ENCODE measurements at places on chromosomes 5 and 9.

DNA sequence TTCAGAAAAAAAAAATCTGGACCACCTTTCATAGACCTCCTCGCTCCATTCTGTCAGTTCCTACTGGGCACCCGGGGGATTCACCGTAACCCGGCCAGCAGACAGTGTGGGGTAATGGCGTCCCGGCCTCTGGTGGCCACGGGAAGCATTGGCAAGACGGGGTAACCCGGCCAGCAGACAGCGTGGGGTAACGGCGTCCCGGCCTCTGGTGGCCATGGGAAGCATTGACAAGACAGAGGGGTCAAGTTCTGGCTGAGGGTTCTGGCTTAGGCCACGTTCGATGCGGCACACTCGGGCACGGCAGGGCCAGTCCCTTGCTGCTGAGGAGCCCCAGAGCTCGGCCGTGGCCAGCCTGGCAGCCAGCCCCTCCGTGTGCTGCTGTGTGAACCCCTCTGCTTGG, 116.2 kb upstream of the RAPGEF1 start:
- no peak for DNase-seq

- DNase-seq = no peak
These were observed 43.1 kb downstream of the HABP4 start for GRCh38 chr9:96492993-96493531.

GRCh38 chr5:113201715-113202114, 225.1 kb downstream of the DCP2 start:
- no peak for DNase-seq

- DNase-seq = no peak
These were observed 139.3 kb downstream of the PAX5 start for GRCh38 chr9:36894695-36895310.

DNA sequence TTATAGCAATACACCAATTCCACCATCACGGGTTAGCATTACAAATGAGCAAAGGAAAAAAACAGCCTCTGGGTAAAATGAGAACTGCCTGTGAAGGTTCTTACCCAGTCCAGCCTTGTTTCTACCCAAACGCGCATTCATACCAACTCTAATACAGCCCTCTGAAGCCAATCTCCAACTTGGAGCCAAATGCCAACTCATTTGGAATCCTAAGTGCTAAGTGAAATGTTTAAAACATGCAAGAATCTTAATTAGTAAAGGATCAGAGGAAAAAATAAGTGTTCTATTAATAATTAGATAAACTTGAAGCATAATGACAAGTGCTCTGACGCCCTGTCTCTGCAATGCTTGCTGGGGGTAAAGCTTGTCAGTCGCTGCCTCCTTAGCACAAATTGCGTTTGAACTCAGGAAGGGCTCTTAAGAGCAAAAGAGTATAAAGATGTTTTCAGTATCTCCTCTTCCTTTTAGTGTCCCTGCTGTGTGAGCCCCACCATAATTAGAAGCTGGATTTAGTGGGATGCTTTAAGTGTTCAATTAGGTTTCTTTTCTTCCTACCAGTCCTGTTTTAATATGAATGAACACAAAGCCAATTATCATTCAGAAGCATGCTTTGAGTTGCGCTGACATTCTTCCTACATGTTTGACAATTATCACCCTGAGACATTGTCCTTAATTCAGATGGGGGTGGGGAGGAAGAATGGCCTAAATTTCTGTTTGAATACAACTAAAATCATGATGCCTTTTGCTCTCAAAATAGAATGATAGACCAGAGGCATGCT, 537.6 kb downstream of the DTWD2 start:
- DNase-seq = no peak

DNA sequence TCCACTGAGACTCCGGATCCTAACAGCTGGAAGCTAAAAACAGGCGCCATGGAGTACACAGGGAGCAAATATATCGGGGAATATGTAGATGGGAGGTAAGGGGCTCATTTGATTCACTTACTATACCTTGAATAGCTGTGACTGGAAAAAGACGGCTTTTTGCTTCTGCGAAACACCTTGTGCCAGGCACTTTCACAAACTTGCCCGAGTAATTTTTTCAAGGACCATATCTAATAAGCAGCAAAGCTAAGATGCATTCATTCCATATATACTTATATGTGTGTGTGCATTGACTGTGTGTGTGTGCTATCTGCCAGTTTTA, 178 bp downstream of the MORN5 start:
- DNase-seq = no peak

DNA sequence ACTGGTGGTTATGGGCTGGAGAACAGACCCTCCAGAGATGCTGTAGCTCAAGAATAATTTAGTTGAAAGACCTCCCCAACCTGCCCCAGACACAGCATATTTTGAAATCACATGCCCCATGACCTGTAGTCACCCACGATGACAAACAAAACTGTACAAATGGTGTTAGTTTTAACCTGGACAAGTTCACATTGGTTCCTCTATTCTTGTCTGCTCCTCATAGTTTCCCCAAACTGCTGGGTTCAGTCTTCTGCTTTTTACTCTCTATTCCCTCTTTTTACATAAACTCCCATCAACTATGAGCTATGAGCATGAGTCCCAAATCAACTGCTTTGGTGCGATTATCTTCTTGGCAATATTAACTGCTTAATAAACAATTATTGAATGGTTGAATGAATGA, 365.3 kb upstream of the CLINT1 start:
- no peak for DNase-seq

DNA sequence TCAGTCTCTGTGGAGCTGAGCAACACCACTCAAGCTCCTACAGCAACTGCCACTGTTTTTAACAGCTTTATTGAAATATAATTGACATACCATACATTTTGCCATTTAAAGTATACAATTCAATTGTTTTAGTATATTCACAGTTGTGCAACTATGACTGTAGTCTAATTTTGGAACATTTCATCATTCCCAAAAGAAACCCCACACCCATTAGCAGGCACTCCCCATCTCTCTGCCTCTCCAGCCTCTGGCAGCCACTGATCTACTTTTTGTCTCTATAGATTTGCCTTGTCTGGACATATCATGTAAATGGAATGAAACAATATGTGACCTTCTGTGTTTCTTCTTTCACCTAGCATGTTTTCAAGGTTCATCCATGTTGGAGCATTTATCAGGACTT, 43.5 kb downstream of the RUSC2 start:
- DNase-seq = no peak

GRCh38 chr9:78970375-78970774, 601.4 kb upstream of the TLE4 start:
- DNase-seq = no peak

DNA sequence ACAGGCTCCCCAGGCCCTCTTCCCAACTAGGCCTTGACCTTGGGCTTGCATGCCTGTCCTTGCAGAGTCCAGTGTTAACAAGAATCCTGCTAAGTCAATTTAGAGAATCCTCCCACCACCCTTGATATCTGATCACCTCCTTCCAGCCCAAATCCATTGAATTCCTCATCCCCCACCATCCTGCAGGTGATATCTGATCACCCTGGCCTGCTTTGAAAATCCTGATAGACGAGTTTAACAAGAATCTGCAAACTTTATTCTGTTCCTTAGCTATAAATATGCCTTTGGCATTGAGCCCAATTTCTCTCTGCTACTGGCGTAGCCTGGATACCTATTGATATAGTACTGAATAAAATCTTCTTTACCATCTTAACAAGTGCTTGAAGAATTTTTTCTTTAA, 125.5 kb downstream of the DIRAS2 start:
- no peak for DNase-seq

DNA sequence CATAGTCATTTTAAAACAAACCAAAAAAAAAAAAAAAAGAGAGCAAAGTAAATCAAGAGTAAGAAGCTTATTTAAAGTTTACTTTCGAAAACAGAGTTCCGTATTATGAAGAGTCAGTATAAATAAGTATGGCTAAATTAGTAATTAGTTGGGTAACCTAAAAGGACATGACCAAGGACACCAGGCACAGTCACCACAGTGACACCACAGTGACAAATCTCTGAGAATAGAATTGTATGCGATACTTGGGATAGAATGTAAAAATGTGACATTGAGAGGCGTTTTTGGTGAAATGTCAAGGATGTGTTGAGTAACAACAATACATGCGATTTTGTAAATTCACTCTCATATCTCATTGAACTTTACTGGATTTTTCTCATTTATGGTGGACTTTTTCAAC, 150.9 kb upstream of the SPEF2 start:
- no peak for DNase-seq

- no peak for DNase-seq
These were observed 168.4 kb downstream of the TRPM6 start for GRCh38 chr9:74719306-74719705.

DNA sequence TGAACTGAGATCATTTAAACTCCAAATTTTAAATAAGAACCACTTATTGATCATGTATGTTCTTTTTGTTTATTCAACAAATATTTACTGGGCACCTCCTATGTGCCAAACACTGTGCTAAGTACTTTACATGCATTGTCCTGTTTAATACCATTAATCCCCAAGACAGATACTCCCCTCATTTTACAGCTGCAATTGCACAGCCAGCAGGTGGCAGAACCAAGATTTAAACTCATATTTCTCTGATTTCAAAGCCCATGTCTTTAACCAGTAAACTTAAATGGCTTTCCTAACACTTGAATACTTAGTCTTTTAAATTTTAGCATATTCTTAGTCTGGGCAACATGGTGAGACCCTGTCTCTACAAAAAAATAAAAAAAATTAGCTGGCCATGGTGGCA, 43.4 kb upstream of the KIAA1958 start:
- peak; percentile 2 for DNase-seq

- DNase-seq = no peak
These were observed 214.7 kb downstream of the PIK3R1 start for GRCh38 chr5:68430279-68430678.

DNA sequence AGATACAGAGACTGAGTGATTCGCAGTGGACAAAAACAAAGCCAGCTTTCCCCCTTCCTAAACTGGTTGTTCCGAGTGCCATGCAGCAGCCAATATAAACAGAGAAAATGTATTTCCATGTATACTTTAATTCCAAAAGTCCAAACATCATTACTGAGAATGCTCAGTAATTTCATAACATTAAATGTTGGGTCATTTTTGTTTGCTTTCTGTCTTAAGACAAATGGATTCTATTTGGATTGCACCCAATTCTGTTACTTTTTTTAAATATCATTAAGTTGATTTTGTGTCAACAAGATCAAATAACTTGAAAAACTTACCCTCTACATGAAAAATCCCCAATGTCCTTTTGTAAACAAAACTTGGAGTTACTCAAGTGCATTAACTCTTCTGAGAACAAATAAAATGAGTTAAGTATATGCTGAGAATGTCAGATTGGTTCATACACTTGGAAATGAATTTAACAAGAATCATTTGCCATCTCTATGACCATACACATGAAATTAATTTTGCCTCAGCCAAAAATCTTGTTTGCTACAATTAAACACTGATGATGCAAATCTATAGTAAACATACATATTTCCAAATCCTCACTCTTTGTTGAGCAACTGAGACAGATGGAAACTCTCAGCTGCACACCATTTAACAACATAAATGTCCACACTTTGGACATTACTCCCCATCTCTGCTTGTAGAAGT, 19.4 kb downstream of the LURAP1L start:
- DNase-seq = no peak

DNA sequence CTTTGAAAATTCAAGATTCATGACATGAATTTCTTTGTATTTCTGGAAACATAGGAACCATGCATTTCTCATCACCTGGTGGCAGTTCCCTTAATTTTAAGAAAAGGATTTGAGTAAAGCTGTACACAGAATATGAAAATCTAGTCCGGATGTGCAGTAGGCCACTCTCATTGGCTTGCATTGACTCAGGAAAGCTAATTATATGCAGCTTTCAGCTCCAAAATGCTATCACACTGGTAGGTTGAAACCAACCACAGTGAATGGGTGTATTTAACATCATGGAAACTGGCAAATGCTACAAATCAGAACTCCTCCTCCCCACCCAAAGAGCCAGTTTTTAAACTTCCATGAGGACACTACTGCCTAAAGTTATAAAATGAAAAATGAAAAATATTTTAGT, 161.6 kb upstream of the FBXL17 start:
- DNase-seq = no peak

- no peak for DNase-seq
These were observed 41.9 kb downstream of the BNC2 start for GRCh38 chr9:16828340-16829281.

DNA sequence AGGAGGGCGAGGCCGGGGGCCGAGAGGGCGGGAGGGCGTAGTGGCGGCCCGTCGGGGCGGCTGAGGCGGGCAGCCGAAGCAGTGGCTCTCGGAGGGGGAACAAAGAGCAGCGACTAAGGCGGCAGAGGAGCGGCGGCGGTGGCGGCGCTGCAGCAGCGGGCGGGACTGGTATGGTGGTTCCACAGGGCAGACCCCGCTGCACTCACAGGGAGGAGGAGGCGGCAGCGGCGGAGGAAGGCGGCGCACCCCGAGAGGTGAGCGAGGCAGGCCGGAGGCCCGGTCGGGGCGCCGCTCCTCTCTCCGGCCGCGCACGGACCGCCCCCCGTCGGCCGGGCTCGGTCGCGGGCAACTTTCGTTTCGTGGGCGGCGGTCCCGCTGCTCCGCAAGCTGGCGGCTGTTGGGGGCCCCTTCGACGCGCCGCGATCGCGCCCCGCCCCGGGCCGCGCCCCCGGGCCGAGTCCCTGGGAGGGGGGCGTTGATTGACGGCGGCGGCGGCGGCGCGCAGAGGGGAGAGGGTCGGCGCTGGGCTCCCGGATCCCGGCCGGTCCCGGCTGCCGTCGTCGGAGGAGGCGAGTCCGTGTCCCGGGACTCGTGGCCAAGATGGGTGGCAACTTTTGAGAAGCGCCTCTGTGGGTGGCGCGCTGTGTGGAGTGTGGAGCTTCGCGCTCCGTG, 467 bp downstream of the CNOT6 start:
- peak; percentile 30 for DNase-seq

GRCh38 chr5:108924457-108924961, 176.8 kb downstream of the FER start:
- no peak for DNase-seq

DNA sequence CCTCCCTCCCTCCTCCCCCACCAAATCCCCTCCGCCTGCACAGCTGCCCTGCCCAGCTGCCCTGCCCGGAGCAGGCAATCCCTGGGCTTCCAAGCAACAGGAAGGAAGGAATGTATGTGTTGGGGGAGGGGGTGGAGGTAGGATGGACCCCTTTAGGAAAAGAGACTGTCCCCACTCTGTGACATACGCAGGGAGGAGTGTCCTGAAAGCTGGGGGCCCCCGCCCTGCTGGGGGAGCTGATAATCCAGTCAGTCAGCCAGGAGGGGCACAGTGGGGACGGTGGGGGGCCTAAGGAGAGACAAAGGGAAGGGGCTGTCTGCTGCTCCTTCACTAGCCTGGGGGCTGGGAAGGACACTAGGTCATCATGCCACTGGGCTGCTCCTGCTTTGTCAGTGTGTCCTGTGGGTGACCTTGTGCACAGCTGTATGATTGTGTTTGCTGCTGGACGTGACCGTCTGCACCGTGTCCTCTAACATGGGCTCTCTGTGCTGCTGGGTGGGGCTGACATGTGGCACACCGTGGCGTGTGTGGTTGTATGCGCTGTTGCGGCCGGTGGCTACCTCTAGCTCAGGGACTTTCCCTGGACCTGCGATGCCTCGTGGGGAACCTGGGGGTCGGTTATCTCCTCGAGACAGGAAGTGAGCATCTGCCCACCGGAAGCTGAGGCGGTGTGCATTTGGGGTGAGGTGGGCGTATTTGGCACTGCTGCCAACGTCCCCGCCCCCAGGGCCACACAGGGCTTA, 3.0 kb downstream of the N4BP3 start:
- DNase-seq = peak; percentile 76

GRCh38 chr5:77168161-77168878, 42.2 kb upstream of the PDE8B start:
- no peak for DNase-seq
